ENCODE measurements at places on chromosomes 13 and 19.

- no peak for DNase-seq
These were observed 2.5 kb upstream of the RFPL4AL1 start for GRCh38 chr19:55766466-55766865.

- no peak for DNase-seq
These were observed 43.3 kb downstream of the VWA8 start for GRCh38 chr13:41917641-41918040.

DNA sequence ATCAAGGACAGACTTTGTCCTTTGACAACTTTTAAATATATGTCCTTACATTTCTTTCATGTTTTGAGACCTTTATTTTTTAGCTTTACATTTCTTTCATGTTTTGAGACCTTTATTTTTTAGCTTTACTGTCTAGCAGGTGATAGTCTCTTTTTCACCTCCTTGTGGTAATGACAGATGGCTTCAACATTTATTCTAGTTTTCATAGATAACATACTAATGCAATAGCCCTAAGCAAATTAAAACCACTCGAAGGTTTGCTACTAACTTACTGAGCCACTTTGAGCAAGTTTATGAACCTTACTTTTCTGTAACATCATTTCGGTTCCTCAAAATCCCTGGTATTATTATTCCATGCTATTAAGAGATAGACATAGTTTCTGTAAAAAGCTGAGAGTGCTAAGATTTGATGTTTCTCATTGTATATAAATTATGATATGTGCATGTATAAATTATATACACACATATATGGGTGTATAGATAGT lies 4.5 kb downstream of the DACH1 start:
- DNase-seq, result no peak

- no peak for DNase-seq
These were observed 42.4 kb upstream of the RFC3 start for GRCh38 chr13:33775339-33776108.

DNA sequence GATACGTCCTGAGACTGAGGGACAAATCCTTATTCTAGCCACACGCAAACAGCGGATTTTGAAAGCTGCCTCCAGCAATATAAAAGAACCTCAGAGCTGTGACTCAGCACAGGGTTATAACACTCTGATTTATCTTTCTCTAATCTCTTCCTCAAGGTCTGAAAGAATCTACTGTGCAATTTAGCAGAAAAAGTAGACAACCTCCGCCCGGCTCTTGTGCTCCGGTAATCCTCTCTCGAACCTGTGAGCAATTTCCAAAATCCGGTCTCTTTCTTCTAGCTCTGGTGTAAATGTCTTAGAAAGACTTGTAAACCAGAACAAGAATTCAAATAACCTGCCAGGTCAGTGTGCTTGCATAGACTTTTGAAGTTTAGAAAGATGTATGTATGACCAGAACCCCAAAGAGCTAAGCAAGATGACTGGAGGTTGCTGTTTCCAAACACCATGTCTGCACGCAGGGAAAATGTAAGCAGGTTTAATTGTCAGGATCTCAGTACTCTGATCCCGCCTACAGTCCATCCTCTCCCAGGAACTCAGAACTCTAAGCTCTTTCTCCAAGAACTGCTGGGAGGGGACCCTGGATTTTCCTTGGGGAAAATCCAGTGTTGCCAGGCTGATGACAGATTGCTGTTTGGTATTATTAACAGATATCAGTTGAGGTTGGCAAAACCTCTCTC lies 338.1 kb downstream of the RFC3 start:
- DNase-seq, result no peak

DNA sequence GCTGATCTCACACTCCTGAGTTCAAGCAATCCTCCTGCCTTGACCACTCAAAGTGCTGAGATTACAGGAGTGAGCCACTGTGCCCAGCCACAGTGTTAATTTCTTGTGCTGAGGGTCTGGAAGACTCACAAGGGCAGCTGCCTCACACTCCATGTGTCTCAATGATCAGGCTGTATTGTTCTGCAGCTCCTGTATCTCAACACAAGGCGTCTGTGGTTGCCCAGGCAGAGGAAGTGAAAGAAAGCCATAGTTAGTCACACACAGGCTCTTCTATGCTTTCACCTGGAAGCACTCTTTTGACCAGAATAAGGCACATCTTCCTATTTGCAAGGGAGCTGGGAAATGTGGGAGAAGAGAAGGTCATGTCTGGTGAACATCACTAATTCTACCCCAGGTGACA lies 107.3 kb upstream of the ZNF507 start:
- DNase-seq, result no peak

DNA sequence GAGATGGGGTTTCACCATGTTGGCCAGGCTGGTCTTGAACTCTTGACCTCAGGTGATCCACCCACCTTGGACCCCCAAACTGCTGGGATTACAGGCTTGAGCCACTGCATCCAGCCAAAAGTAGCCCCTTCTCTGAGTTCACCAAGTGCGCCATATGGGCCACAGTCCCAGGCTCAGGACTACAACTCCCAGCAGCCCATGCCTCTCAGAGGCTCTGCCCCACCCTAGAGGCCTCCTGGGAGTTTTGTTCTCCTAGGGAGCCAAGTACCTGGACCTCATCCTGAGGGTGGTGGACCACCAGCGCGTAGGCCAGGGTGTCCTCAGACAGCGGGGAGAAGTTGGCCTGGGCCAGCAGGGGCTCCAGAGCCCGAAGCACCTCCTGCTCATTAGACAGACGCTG lies 18.8 kb downstream of the TMEM143 start:
- no peak for DNase-seq

DNA sequence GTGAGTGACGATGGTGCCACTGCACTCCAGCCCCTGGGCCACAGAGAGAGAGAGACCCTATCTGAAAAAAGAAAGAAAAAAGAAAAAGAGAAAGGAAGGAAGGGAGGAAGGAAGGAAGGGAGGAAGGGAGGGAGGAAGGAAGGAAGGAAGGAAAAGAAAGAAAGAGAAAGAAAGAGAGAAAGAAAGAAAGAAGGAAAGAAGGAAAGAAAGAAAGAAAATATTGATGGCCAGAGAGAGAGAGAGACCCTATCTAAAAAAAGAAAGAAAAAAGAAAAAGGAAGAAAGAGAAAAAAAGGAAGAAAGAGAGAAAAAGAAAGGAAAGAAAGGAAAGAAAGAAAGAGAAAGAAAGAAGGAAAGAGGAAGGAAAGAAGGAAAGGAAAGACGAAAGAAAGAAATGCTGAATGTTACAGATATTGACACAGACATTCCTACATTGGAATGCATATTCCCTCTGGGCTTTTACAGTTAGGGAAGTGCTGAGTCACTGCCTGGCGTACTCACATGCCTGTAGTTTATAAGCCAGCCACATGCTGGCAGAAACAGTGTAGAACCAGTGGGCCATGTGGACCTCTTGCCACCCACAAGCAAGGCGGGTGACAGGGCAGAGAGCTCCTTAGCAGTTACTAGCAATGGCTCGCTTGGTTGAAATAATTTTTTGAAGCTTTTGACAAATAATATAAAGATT lies 34.6 kb upstream of the SLC46A3 start:
- DNase-seq, result no peak

- DNase-seq, result peak; percentile 77
These were observed 1.6 kb downstream of the P2RY11 start for GRCh38 chr19:10112895-10113591.

DNA sequence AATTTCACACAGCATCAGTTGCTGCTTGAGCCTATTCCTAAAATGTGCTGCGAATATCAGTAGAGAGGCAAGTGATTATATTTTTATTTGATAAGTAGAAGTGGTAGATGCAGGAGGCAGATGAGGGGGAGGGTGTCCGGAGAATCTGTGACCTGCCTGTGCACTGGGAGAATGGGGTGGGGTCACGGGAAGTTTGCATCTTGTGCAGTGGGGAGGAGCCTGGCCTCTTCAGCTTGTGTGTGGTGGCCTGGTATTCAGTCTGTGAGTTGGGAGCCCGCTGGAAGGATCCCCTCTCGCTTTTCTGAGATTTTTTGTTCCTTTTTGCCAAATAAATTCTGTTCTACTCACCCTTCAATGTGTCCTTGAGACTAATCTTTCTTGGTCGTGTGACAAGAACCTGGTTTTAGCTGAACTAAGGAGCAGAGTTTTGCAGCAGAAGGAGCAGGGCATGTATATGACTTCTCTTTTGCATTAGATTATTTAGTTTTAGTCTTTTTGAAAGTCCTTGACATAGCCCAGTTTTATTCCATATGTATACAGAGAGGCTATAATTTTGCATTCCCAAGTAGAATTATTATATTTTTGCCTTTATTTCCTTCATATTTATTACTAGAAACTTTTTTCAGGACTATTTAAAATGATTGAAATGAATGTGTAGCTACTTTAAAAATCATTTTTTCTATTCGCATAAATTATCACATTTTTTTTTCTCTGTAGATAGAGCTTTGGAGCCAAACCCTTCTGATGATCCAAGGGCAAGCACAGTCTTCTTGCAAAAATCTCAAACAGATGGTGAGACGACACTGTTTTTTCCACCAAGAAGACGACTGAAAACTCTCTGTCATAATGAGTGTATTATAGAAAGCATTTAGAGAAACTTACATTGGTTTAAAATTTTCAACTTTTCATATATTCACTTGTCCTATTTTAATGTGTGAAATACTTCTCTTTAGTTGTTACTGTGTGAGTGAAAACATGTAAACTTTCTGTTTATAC lies 1257.2 kb downstream of the UQCRFS1 start:
- no peak for DNase-seq

GRCh38 chr13:20501592-20501991 lies 24.1 kb downstream of the CRYL1 start:
- no peak for DNase-seq

GRCh38 chr19:49639401-49640112 lies 386 bp downstream of the RRAS start:
- no peak for DNase-seq

- DNase-seq, result no peak
These were observed 15.1 kb downstream of the CCDC97 start for GRCh38 chr19:41324921-41325639.

DNA sequence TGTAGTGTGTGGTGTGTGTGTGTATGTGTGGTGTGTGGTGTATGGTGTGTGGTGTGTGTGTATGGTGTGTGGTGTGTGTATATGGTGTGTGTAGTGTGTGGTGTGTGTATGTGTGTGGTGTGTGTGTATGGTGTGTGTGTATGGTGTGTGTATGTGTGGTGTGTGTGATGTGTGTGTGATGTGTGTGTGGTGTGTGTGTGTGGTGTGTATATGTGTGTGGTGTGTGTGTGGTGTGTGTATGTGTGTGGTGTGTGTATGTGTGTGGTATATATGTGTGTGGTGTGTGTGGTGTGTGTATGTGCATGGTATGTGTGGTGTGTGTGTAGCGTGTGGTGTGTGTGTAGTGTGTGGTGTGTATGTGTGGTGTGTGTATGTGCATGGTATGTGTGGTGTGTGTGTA lies 1.7 kb downstream of the ATP12A start:
- no peak for DNase-seq
